ENCODE measurements at places on chromosomes 2 and 18.
A peak's percentile ranks its signal among the peaks of the same experiment; 100 is the strongest.

DNA sequence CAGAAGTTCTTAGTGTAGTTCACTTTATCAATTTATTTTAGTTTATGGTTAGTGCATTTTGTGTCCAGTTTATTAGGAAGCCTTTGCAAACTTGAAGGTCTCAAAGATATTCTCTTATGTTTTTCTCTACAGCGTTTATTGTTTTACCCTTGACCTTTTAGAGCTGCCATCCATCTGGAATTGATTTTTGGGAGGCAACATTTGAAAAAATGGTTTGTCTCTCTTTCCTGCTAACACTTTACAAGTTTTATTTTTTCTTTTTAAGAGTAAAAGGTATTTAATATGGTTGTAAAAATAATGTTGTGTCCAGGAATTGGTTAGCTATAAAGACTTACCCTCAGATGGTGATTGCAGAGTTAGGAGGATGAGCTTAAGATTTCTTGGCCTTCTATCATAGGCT, 14.0 kb downstream of the GORASP2 start:
- no peak for DNase-seq

- DNase-seq, result no peak
Observed at GRCh38 chr2:72847534-72848315, 21.9 kb upstream of the EXOC6B start.

DNA sequence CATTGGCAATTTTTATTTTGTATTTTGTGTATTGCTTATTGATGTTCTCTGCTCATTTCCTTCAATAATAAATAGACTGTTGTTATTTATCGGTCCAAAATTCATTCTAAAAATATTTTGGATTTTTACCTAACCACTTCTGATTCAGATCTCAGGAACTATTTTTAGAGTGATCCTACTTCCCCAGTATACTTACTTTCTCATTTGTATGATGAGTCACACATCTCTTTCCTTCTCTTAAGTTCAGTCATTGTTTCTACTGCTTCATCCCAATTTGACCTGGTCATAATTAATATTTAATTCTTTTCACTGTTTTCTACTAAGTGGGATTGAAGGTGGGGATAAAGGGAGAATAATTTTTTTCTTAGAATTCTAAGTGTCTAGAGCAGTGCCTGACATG, 75.1 kb downstream of the AGPS start:
- no peak for DNase-seq

- no peak for DNase-seq
Observed at GRCh38 chr18:33901894-33902512, 322.7 kb downstream of the NOL4 start.

GRCh38 chr2:193583638-193584400, 1389.1 kb upstream of the TMEFF2 start:
- DNase-seq, result peak; percentile 78

- no peak for DNase-seq
Observed at GRCh38 chr2:47838686-47839085, 55.7 kb downstream of the MSH6 start.
